ENCODE measurements at places on chromosomes 5 and 9.

GRCh38 chr9:108322326-108323098, 533.3 kb downstream of the ACTL7B start:
- no peak for DNase-seq

GRCh38 chr9:136127313-136127712, 8.6 kb upstream of the TMEM250 start:
- DNase-seq, result no peak

DNA sequence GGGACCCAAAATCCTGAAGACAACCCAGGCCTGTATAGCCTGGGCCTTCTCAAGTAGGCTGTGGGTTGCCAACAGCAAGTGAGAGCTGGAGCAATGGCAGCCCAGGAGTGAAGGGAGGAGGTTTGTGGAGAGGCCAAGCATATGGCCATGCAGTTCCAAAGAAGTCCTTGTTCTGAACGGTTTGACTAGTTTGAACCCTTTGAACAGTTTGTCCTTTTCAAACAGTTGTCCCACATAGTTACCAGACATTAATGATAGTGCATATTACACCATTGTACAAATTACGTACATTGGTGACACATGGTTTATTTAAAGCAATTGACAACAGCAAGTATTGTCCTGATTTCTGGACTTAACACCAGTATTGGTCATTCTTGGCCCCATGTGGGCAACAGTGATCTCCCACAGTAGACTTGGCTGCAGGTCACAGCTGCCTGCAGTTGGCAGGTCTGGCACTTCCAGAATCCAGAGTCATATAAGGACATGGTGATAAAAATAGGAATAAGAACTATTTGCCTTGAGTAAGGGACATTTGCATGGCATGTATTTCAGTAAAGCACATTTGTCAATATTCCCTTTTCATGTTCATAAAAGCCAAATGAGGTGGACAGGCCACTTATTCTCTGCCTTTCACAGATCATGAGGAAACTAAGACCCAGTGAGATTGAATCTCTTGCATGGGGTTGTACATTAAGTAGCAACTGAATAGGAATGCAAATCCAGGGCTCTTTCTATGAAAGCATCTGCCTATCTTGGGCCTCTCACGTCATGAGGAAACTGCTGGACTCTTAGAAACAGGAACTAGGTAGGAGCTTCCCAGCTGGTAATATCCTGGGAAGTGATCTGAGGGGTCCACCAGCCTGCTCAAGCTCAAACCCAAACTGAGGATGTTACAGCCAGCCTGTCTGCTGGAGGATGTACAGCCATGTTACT, 30.3 kb downstream of the SLC25A48 start:
- no peak for DNase-seq

DNA sequence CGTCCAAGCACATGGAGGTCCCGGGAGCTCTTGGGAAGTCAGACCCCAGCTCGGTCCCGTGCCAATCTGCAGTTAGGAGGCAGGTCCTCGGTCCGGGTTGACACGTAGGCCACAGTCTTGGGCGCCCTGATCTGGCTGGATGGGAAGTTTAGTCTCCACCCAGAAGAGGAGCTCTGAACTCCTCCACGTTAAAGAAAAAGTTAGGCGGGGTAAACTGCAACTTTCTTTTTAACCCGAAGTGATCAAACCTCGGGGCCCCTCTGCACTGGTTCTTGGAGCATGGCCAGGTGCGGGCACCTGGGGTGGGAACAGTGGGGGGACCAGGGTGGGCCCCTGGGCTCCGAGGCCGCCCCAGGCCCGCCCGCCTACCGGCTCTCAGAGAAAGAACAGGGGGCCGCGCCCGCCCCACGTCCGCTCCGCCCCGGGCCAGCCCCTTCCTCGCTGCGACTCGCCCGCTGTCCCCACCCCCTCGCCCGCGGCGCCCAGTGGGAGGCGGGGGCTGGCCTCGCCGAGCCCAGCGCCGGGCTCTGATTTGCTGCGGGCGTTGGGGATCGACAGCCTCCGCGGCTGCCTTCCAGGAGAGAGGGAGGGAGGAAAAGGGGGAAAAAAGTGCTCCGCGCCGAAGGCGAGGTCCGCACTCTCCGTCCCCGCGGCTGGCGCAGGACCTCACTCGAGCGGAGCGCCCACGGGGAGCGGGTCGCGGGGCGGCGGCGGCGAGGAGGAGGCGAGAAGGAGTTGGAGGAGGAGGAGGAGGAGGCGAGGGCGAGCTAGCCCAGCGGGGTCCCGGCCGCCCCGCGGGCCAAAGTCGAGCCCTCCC, at the start of gene COL5A1:
Gene COL5A1 (plus strand): TSS at position 631 of the 817 bp plus-strand sequence. CDS start 385 bp downstream, outside the sequence.
- peak; percentile 9 for DNase-seq
